ENCODE measurements at places on chromosomes 3 and 15. TPM values are rescaled to one million over a fixed set of nuclear protein-coding genes. Genes with fewer than 3 reads are reported as not detected.

Gene RAB11A
- 224 TPM for total RNA-seq

Gene NPAP1
- total RNA-seq = 0.07 TPM

Gene KLF15
- total RNA-seq = 10.8 TPM

Gene AGBL1
- total RNA-seq = not detected

Gene RAB6B
- total RNA-seq = 12.3 TPM

Gene GREM1
- total RNA-seq = 1.1 TPM

Gene GABRR3
- not detected for total RNA-seq

Gene FOXB1
- 3.7 TPM for total RNA-seq

Gene TMEM108
- 3.5 TPM for total RNA-seq

Gene CKMT1B
- total RNA-seq = 36.7 TPM

GRCh38 chr3:165854696-165855095, 17.5 kb upstream of the BCHE start:
- DNase-seq = no peak

- DNase-seq = no peak
Observed at GRCh38 chr15:73867426-73867825, 5.9 kb upstream of the TBC1D21 start.

GRCh38 chr3:105254154-105254553, 112.6 kb upstream of the ALCAM start:
- no peak for DNase-seq

DNA sequence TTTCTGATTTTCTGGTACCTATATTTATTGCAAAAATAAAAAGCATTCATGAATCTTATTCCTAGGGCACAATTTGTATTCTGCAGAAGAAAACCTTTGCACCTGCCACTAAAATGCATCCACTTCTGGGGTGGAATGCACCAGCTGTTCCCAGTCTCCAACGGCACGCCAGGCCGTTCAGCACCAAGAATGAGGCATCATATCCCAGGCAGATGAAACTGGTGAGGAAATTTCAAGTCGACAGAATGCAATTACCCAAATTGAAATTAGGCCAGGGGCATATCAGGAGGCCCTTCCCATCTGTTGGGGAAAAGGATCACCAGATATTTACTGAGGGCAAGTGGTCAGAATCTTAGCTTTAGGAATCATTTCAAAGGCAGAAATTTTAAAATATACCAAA, 13.6 kb upstream of the RBMS3 start:
- DNase-seq = no peak

DNA sequence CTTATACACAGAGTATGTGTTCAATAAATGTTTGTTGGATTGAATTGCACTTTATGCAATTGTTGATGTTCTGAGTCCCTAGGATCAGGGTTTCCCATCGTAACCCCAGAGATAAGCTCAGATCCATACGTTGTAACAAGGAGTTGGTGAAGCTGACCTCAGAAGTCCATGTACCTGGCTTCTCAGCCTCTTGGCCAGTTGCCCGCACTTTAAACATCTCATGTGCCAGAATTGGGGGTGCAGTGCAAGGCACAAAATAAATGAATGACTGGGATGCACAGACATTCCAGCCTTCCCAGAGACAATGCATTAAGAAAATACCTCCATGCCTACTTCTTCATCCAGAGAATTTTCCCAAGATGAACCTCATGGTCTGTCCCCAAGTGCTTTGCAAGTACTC, 142.9 kb upstream of the IL12A start:
- DNase-seq = no peak

DNA sequence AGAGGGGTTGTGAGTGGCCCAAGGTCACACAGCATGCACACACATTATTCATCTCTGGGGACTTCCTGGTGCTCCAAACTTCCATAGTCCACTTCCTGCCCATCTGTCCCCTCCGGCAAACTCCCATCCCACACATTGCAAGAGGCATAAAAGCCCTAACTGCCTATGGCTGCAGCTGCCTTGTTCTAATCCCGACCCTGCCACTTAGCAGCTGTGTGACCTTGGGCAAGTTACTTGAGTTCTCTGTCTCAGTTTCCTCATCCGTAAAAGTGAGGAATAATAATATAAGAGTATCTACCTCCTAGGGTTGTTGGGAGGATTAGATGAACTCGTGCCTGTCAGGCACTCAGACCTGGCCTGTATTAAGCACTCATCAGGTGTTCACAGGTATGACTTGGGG, 84.2 kb downstream of the SMAD6 start:
- DNase-seq = no peak

GRCh38 chr15:31401282-31401681, 74.6 kb downstream of the KLF13 start:
- no peak for DNase-seq

DNA sequence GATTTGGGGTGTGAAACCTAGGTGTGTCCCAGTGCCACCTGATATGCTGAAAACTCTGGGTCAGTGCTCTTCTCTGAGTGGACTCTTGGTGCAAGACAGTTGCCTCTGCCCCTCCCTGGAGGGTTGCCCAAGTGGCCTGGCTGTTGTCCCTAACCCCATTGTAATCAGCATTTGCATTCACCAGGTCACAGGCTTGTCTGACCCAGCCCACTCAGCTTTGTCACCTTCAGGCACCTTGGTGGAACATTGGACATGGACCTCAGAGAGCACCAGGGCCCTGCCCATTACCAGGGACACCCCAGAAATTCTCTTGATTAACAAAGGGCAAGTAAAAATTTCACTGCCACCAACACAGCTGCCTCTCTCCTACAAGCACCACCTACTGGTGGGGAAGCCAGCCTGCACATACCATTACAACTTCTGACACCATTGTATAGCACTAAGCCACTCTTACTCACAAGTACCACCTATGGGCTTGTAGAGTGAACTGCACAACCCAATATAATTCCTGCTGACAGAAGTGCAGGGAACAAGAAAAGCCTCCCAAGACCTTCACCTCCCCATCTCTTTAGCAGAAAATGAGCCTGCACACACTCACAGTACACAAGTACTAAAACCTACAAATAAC, 324.6 kb downstream of the EPHA6 start:
- DNase-seq = peak; percentile 67

DNA sequence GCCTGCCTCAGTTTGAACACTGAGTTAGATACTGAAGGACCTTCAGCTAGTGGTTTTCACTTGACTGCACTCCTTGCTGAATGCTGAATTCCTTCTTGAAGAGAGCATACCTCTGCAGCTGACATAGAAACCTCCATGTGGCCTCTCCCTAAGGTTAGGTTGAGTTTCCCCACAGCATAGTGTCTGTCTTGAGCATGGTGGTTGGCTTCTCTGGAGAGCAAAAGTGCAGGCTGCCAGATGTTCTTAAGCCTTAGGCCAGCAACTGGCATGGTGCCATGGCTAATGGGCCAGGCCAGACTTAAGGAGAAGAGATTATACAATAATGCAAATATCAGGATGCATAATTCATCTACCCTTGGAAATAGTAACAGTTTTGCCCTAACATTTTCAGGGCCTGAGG, 545.6 kb upstream of the ZNF385D start:
- no peak for DNase-seq

DNA sequence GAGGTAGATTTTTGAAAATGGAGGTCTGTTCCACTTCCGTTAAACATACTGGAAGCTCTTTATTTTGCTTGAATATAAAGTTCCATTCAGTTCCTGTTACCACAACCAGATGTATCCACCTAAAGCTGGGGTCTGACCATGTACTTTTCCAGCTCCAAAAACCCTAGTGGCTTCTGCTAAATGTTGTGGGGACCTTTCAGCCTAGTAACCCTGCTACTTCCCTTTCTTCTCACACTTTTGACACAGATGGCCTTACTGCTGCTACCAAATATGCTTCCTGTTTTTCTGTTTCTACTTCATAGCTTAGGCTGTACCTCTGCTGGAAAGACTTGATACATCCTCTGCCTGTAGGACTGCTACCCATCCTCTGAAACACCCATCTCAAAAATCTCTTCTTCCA, 87.8 kb downstream of the COL6A6 start:
- no peak for DNase-seq

GRCh38 chr3:195762611-195763010, 41.8 kb downstream of the MUC20 start:
- no peak for DNase-seq

DNA sequence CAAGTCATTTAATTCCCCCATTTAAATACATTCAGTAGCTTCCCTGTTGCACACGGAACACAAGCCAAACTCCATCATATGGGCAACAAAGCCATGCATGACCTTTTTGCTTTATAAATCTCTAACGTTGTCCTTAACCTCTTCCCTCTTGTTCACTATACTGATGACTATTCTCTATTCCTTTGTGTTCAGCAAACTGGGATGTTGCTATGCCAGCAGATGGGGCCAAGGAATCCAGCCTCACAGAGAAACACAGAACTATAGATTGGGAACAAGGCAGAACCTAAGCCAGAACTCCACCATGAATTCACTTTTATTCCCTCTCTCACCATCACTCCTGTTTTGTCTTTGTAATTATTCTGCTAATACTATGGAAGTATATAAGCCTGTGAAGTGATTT, 398.4 kb downstream of the TUSC7 start:
- no peak for DNase-seq
